ENCODE measurements at places on chromosomes 11 and 22. TPM values are rescaled to one million over a fixed set of nuclear protein-coding genes. Genes with fewer than 3 reads are reported as not detected.

The CLDN25 gene
- not detected for total RNA-seq

The GNAZ gene
- 0.91 TPM for total RNA-seq

The DGAT2 gene
- total RNA-seq = 1.9 TPM

The GAS2L1 gene
- 3.0 TPM for total RNA-seq

The MS4A4A gene
- total RNA-seq = not detected

The CNTF gene
- total RNA-seq = 3.6 TPM

The LRRN4CL gene
- 0.32 TPM for total RNA-seq

The VSIG10L2 gene
- total RNA-seq = not detected

The OR2D2 gene
- total RNA-seq = not detected

The UPB1 gene
- total RNA-seq = 0.09 TPM

The MMP12 gene
- not detected for total RNA-seq

The FOLR2 gene
- not detected for total RNA-seq

The JHY gene
- total RNA-seq = 2.5 TPM

The KCNK7 gene
- total RNA-seq = 1.7 TPM

The KRTAP5-10 gene
- total RNA-seq = not detected

The SAA2 gene
- not detected for total RNA-seq

The PKDREJ gene
- not detected for total RNA-seq

The P4HA3 gene
- total RNA-seq = not detected

The GPHA2 gene
- total RNA-seq = not detected

The C11orf87 gene
- total RNA-seq = not detected

The BTG4 gene
- total RNA-seq = not detected

The LRRC32 gene
- 10.8 TPM for total RNA-seq

The CBLIF gene
- total RNA-seq = not detected

The MARK2 gene
- 59.8 TPM for total RNA-seq

The ST14 gene
- total RNA-seq = not detected

The OR52E8 gene
- not detected for total RNA-seq

The OR52E5 gene
- not detected for total RNA-seq

The KMT5B gene
- total RNA-seq = 26.1 TPM

The TUB gene
- total RNA-seq = 0.23 TPM

The FAM181B gene
- not detected for total RNA-seq

The EHD1 gene
- 106 TPM for total RNA-seq

The MN1 gene
- total RNA-seq = 0.23 TPM

The C11orf91 gene
- total RNA-seq = 0.32 TPM
